D721Med (cell line): ENCODE measurements at places on chromosomes 6 and 20.

- DNase-seq: no peak
Observed at GRCh38 chr6:27986928-27987725, 30.1 kb downstream of the OR2B6 start.

GRCh38 chr6:122077603-122078002 lies 321.8 kb upstream of the HSF2 start:
- no peak for DNase-seq

- no peak for DNase-seq
Observed at GRCh38 chr20:15836634-15837033, 736.6 kb downstream of the KIF16B start.

DNA sequence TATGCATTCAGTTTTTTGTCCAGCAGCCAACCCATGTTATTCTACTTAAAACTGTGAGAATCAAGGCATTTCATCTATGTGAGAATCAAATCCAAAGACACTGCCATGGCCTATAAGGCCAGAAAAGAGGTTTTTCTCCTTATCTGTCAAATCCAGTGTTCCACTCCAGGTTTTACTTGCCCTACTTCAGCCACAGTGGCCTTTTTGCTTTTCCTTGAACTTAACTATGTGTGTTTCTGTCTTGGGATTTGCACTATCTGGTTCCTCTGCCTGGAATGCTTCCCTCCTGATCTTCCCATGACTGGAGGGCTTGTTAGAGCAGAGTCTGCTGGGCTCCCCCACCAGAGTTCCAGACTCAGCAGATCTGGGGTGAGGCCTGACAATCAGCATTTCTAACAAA lies 113.1 kb upstream of the DOK5 start:
- DNase-seq: no peak

DNA sequence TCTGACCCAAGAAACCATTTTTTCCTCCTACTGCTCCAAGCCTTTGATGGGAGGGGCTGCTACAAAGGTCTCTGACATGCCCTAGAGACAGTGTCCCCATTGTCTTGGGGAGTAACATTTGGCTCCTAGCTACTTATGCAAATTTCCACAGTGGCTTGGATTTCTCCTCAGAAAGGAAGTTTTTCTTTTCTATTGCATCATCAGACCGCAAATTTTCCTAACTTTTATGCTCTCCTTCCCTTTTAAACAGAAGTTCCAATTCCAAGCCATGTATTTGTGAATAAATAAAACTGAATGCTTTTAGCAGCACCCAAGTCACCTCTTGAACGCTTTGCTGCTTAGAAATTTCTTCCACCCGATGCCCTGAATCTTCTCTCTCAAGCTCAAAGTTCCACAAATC lies 51.0 kb downstream of the SLC22A2 start:
- DNase-seq: no peak

DNA sequence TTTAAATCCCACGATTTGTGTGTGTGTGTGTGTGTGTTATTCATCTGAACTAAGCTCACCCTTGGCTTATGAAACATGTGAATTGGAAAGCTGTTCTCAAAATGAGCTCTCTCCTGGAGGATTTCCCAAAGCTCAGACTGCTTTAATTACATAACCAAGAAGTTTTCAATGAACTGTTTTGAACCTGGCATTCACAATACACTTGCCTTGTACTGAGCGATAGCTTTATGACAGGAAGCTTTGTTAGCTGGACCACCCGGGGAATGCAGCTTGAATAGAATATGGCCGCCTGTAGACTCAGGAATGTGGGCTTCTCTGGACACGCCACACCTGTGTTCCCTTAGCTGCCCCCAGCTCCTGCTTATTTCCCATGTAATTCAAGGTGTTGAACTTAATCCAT lies 71.4 kb upstream of the PREP start:
- no peak for DNase-seq

- no peak for DNase-seq
Observed at GRCh38 chr20:43994486-43995100, 79.9 kb downstream of the TOX2 start.

DNA sequence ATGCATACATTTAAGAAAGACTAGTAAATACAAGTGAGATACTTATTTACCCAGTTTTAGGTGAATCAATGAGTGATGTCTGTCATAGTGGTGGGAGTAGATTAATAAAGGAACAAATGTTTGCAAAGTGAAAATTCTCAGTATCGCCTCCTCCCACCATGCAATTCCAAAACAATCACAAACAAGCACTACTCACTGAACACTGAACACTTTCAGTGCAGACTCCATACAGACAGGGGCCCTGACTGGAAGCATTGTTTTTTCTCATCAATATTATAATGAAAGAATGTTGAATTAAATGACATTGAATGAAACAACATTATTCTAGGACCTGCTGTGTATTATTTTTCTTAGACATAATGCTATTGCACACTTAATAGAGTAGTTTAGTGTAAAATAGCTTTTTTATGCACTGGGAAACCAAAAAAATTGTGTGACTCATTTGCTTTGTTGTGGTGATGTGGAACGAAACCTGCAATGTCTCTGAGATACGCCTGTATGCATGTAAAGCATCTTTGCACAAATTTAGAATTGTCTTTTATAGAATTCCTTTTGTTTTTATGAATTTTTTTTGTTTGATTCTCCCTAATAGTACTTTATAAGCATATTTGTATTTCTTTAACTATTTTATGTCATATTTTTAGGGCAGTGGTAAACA lies 317.5 kb downstream of the UTRN start:
- no peak for DNase-seq

DNA sequence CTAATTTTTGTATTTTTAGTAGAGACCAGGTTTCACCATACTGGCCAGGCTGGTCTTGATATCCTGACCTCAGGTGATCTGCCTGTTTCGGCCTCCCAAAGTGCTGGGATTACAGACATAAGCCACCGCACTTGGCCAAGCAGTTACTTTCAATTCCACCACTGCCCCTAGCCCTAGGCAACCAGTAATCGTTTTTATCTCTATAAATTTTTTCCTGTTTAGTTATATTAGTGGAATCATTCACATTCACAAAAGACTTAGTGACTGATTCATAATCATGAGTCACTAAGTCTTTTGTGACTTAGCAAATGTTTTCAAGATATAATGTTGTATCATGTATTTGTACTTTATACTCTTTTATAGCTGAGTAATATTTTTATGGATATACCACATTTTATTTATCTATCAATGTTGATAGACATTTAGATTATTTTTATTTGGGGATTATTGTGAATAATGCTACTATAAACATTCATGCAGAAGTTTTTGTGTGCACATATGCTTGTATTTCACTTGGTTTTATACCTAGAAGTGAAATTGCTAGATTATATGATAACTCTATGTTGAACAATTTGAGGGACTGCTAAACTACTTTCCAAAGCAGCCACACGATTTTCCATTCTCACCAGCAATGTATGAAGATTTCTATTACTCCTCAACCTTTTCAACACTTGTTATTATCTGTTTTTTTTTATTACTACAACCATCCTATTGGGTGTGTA lies 421.4 kb upstream of the ID4 start:
- DNase-seq: no peak

DNA sequence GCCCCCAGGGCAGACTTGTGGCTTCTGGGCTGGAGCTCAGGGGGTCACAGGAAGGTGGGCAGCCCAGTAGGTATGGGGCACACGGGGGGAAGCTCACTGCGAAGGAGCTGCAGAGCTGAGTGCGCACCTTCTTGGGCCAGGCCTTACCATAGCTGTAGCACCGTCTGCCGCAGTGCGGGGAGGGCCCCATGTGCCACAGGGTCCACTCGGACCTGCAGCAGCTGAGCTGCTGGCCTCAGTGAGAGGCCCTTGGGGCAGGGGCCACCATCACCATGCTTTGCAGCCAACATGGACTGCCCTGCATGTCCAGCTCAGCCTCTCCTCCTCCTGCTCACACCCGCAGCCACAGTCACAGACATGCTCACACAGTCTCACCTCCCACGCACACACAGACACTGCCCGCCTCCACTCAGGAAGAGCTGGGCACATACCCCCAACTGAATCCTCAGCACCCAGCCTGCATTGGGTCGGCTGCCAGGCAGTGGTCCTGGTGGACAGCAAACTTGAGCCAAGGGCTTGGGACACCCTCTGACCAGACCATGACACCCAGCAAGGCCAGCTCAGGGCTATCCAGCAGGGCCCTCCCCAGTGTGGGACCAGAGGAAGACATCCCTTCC lies 35.3 kb downstream of the YTHDF1 start:
- DNase-seq: no peak

- DNase-seq: no peak
Observed at GRCh38 chr20:41249411-41250281, 67.9 kb downstream of the ZHX3 start.

DNA sequence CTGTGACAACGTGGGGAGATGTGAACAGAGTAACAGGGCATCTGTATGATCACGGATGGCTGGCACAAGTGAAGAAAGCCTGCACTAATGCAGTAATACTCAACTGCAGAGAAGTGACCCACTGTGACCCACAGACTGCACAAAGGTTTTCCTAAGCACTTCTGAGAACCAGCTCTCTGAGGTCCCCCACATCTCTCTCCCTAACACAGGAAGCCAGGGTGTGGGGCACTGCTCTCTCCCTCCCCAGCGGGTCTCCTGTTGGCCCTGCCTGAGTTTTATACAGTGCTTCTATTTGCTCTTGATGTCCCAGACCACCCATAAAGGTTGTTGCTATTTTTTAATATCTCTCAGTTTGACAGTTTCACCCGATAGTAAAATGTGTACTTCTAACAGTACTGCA lies 11.3 kb downstream of the APMAP start:
- DNase-seq: no peak

DNA sequence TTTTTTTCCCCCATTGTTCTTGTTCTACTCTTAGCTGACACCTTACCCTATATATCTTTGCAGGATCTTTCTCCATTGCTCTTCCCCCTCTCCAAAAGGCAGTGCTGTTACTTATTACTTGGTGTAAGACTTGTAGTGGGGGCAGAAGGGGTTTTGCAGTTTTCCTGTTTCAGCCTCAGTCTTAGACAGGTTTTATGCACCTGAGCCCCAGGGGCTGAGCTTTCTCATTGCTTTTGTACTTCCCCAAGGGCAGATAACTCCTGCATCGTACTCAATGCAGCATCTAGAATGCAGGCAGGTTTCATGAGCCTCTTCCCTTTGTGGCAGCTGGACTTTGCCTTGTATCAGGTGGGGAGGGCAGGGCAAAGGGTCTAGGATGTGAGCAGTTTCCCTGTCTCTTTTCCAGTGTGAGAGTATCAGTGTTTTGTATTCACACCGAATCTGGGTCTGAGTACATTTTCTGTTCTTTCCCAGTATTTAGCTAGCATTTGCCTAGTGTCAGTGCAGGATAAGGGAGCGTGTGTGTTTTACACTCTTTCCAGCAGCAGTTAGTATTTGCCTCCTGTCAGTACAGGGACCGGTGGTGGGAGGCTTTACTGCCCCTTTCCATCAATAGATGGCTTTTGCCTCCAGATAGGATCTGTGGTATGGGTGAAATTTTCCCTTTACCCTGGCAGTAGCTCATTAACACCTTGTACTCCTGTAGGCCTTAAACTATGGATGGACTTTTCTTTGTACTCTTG lies 19.6 kb downstream of the CYB5R4 start:
- DNase-seq: no peak

GRCh38 chr6:108650781-108651180 lies 90.1 kb downstream of the FOXO3 start:
- no peak for DNase-seq

GRCh38 chr20:41617059-41617901 lies 897 bp downstream of the CHD6 start:
- DNase-seq: no peak

DNA sequence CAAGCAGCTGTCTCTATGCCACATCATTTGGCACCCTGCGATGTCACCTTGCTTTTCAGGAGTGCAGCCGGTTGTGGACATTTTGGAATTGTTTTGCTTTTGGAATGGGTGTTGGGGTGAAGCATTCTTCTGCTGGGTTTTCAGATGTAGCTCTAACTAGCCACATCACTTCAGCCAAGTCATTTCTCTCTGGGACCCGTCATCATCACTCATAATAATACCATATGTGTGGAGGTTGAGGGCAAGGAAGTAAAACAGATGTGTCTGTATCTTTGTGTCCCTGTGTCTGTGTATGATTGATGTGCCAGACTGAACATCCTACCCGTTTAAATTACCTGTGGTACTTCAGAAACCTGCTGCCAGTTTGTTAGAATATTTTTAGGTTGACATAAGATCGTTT lies 49.5 kb upstream of the TULP4 start:
- no peak for DNase-seq

GRCh38 chr6:107819964-107820337 lies 4.2 kb downstream of the SCML4 start:
- no peak for DNase-seq

DNA sequence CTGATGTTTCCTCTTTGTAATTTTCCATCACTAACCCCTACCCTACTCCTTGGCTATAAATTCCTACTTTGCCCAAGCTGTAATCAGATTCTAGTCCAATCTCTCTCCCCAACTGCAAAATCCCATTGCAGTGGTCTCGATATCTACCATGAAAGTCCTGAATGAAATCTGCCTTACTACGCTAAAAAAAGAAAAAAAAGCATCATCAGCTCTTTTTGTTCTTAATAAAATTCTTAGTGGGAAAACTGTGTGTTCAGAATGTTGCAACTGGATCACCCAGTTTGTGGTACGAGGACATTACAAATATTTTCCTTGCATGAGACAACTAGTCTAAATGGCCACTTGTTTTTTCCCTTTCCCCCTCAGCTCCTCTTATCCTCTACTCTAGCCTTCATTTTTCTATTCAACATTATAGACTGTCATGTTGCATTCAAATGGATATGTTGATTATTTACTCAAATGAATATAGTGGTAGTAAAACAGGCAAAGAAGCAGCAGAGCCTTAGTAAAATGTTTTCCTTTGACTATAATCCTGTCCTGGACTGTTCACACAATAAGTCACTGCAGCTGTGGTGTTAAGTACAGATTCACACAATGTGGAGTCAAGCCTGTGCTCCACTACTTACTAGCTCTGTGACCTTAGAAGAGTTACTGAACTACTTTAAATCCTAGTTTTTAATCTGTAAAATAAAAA lies 527.1 kb upstream of the MARCKS start:
- DNase-seq: no peak

DNA sequence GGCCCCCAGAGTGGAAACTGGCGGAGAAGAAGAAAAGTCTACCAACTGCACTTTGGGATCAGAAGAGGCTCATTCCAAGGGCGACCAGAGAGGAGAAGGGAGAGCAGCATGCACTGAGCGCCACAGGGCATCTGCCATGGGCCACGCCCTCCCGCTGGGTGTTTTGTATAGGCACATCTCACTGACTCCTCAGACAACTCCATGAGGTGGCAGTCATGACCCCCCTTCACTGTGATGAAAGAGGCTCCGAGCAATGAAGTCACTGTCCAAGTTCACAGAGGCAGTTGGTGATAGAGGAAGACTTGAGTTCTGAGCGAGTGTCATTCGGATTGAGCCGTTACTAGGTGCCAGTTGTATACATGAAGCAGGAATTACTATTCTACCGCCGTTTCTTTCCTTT lies 15.4 kb downstream of the BPIFB1 start:
- DNase-seq: no peak

- DNase-seq: no peak
Observed at GRCh38 chr6:11919771-11920440, 92.2 kb upstream of the HIVEP1 start.
